Caco-2 (cell line): ENCODE measurements at places on chromosomes 1 and 21. TPM values are rescaled to one million over a fixed set of nuclear protein-coding genes. Genes with fewer than 3 reads are reported as not detected.
A peak's percentile ranks its signal among the peaks of the same experiment; 100 is the strongest.

Gene SAMD13
- 0.53 and 0.59 TPM in 2 replicates for total RNA-seq

Gene ZMYND12
- total RNA-seq = 0.30 and 0.36 TPM in 2 replicates

Gene MORN1
- total RNA-seq = 8.6 and 9.1 TPM in 2 replicates

GRCh38 chr21:37370152-37371040, 3.8 kb downstream of the DYRK1A start:
- DNase-seq = no peak

DNA sequence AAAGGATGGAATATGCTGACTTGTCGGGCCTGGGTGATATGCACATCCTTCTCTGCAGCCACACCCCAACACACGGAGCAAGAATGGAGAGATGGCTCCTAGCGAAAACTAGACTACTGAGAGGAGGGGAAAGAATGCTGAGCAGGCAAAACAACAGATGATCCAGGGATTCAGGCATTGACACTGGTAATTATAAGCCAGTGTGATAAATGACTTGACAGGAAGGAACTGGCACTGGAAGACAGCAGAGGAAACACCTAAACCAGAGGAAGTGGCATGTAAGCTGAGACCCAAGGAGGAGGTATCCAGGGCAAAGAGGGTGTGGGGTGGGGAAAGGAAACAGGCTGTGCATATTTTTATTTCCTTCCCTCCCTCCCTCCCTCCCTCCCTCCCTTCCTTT, 31.7 kb upstream of the KHDRBS1 start:
- no peak for DNase-seq

- no peak for DNase-seq
These were observed 73.8 kb upstream of the S1PR1 start for GRCh38 chr1:101162736-101163735.

GRCh38 chr1:201703621-201704438, 125.1 kb upstream of the IPO9 start:
- DNase-seq = peak; percentile 77

DNA sequence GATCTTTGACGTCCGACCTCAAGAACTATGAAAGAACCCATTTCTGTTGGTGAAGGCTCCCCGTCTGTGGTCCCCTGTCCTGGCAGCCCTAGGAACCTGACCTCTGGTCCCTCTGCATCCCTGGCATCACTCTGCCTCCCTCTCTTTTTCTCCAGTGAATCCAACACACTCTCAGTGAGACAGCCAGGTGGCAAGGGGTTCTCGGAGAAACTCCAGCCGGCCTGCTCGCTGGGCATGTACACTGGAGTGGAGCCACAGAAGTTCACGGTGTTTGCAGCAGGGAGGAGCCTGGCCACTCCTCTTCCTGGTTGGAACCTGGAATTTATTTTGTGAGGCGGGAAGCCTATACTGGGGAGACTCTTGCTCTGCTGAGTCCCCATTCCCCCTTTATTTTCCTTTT, 230.2 kb upstream of the AJAP1 start:
- DNase-seq = no peak

- DNase-seq = no peak
These were observed 1.4 kb downstream of the ZNF697 start for GRCh38 chr1:119646521-119647227.

GRCh38 chr1:87508247-87508787, 179.6 kb downstream of the LMO4 start:
- no peak for DNase-seq

DNA sequence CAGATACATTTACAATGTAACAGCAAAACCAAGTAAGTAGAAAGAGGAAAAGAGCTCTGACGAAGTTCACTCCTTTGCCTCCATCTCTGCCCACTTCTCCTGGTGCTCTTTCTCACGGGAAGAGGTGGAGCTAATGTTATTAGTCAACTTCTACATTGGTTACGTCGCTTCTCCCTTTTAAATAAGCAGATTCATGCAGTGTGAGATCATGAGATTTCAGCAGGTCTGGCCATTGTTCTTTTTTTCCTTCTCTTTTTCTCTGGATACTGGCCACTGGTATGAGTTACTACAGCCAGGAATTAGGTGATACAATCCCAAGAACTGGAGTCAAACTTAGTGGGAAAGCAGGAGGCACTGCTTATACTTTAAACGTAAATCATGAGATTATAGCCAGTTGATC, 207.1 kb downstream of the AKT3 start:
- no peak for DNase-seq

DNA sequence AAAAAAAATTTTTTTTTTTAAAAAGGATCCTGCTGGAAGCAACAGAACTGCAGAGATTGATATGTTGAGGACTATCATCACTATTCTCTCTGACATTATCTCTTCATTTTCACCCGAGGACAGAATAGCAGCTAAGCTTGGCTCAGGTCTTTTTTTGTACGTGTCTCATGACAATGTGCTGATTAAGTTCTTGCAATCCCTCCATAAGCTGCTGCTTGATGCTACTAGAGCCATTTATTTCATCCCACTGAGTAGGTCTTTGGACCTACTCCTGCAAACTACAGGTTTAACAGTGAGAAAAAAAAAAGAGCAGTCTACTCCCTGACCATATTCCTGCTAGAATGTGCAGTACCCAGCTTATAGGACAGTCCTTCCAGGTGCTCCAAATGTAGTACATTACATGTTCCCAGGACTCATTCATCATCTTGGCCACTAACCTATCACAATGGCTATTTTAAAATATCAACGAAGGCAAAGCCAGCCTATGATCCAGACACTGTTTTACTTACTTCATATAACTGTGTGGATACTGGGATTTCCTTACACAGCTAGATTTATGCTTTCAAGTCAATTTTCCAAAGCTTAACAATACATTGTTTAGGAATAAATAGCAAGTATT, 54.1 kb downstream of the ARHGAP29 start:
- DNase-seq = no peak
